ENCODE measurements at places on chromosomes 16 and 17.

GRCh38 chr17:21233581-21234347 lies 19.4 kb downstream of the NATD1 start:
- no peak for DNase-seq

GRCh38 chr16:54886078-54886477 lies 44.6 kb upstream of the IRX5 start:
- no peak for DNase-seq

DNA sequence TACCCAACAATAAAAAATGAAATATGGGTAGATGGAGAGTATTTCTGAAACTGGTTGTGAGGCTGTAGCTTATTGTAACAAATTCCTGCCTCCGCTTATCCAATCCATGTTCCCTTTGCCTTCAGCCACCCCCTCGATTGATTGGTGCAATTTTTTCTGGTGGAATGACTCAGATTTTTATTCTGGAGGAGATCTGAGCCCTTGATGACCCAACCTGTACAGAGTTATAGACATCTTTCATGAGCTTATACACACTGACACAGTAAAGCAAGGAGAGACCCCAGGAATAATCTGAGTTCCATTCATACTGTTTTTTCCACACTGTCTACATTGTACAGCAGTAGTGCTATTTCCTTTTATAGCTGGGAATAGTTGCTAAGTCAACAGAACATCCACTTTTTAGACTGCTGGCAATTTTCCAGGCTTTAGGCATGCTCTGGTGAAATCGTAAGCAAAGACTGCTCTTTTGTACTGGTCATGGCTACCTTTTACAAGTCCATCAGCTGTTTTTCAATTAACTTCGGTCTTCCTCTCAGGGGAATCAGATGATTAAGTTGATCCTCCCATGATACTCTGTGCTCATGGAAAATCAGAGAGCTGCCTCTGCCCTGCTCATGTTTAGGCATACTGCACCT lies 30.1 kb downstream of the CCL4 start:
- DNase-seq, result no peak

GRCh38 chr16:54466233-54466632 lies 179.6 kb upstream of the IRX3 start:
- DNase-seq, result no peak

DNA sequence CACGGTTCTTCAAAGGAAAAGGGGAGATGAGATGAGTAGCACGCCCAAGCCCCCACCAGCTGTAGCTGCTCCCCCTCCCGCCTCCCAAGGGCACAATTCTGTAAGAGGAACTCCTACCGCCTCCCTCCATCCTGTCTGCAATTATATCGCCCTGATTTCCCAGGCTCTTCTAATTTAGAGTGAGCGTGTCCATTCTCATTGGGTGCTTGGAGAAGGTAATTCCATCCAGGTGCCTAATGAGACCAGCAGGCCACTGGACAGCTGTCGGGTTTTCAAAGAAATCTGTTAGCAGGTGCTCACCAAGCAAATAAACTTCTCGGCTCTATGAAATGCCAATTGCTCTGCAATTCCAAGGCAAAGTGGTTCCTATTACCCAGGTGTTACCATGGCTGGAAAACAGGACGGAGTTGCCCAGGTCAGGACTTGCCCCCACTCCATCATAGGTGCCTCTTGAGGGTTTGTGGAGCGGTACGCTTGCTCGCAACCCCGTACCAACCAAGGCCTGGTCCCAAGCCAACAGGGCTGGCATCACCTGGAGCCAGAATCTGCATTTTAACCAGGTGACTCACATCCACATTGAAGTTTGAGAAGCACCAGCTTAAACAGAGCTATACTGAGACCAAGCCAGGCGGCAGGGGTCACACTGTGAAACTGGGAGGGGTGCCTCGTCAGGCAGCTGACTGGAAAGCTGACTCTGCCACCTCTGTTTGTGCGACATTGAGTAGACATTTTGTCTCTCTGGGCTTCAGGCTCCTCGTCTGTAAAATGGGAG lies 16.5 kb upstream of the MEAK7 start:
- no peak for DNase-seq

- DNase-seq, result peak; percentile 26
Observed at GRCh38 chr17:58330538-58330996, 2.0 kb upstream of the TSPOAP1 start.

DNA sequence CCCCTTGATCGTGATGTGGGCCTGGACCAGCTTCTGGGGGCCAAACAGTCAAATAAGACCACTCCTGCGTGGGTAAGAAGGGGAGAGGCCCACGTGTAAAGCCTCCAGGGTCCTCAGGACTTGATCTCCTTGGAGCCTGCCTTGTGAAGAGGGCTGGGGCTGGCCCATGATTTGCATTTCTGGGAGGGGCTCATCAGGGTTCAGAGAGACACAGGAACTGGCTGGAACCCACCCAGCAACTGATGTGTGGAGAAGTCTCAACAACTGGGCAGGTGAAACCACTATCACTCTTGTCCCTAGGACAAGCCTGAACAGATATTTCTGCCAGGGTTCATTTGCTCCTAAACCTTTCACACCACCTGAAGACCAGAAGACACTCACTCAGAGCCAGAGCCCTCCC lies 214.7 kb downstream of the ZNF423 start:
- no peak for DNase-seq

GRCh38 chr16:50632927-50633800 lies 47.9 kb downstream of the SNX20 start:
- no peak for DNase-seq

DNA sequence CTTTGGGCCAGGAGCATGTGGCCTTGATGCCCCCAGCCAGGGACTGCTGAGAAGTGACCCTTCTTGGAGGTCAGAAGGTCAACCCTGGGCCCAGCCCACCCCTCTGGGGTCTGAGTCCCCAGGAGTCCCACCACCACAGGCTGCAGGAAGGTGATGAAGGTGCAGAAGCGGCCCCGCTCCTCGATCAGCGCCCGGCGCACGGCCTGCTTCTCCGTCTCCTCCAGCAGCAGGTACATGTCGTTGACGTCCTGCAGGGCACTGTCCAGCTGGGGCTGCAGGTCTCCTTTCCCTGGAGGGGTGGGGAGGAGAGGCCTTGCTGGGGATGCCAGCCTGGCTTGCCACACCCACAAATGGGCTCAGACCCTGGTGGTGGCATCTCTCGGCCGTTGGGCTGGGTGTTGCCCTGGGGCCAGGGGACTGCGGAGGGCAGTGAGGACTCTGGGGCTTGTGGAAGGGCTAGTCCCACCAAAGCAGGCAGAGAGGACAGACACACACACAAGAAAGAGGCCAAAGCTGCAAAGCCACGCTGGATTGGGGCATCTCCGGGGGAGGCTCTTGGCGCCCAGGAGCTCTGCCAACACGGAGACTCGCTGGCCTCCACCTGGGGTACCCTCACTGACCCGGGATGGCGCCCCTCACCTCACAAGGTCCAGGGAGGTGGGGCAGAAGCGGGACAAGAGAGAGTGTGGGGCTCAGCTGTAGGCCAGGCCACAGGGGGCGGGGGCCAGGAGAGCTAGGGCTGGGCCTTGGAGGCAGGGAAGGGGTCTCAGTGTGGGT lies 7.5 kb downstream of the MTSS2 start:
- no peak for DNase-seq

DNA sequence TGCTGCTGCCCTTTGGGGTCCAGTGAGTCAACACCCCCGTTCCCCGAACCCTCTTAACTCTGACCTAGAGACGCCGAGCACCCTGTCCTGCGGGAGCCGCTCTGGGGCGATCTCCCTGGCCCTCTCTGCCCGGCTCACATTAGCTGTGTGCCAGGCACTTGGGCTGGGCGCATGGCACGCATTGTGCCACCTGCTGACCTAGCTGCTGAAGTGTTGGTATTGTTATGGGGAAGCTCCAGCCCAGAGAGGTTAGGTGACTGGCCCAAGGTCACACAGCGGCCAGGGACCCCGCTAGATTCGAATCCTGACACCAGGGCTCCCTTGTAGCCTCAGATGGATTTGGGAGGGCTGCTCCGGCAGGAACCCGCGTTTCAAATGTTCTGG lies 1.1 kb downstream of the HSD17B1 start:
- peak; percentile 18 for DNase-seq

- no peak for DNase-seq
Observed at GRCh38 chr16:58339452-58339981, 44.7 kb upstream of the PRSS54 start.

- DNase-seq, result no peak
Observed at GRCh38 chr16:86018487-86018886, 119.5 kb downstream of the IRF8 start.

DNA sequence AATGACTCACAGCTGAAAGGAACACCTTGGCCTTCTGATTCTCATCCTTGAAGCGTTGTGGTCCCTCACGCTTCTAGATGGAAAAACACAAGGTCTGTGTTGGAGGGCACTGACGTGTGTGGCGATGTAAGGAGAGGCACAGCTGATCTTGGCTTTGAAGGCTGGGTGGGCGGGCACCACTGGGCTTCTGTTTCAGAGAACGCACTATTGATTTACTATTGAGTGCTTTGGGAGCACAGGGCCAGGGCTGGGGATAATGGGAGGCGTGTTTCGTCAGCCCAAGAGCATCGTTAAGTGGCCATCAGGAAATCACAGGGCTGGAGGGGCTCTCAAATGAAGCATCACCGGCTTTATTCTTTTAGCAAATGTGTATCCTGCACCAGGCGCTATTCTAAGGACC lies 70.7 kb downstream of the CMIP start:
- DNase-seq, result no peak

- DNase-seq, result no peak
Observed at GRCh38 chr16:57614536-57614935, 13.9 kb upstream of the ADGRG1 start.

DNA sequence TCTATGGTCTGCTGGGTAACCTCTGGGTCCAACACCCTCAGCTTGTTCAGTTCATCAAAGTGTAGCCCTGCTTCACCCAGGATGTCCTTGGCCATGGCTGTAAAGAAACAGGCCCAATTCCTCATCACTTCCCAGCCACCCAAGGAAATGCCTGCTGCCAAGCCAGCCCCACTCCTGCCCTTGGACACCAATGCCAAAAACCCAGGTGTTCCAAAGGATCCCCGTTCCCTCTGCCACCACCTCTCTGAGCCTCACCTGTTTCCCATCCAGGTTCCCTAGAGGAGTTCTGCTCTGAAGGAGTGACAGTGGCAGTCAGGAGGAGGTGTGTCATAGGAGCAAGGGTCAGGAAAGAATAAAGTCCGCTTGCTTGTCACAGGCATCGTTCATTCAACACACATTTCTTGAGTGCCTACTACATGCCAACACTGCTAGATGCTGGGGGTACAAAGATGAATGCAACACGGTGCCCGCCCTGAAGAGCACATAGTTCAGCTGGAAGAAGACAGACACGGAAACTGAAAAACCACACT lies 3.3 kb downstream of the IFT20 start:
- DNase-seq, result no peak

DNA sequence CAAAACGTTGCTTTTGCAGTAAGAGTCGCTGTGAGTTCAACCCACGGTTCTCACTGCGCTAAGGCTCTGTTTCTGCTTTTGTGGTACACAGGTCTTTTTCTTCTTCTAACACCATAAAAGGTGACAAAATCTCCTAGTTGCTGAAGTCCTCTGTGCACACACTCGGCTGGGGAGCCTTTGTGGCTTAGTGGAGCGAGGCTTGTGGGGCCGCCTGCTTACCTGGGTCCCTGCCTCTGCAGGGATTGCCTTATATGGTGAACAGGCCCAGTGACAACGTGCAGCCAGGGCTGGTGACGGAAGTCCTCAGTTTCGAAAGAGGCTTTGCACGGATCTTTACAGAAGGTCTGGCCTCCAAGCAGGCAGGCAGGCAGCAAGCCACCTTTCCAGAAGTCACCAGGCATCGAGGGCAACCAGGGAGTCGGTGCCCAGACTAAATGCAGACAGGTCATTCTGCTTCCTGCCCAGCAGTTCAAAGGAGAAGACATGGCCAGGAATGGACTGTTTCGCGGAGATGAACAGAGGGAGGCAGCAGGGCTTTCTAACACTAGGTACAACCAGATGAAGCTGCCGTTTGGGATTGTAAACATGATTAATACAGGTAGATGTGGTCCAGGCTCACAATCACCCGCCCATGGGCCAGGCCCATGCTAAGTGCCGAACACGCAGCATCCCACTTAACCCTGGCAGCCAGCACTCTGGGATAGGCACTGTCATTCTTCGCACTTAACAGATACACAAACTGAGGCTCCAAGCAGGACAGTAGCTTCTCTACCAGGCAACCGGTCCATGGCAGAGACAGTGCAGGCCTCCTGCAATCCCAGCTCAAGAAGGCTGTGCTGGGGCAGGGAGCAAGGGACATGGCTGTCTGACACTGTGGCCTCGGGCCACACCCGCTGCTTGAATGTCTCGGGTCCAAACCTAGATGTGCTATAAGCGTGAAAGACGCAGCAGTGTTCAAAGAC lies 10.7 kb upstream of the MEAK7 start:
- DNase-seq, result peak; percentile 72

GRCh38 chr17:32123782-32124181 lies 18.5 kb upstream of the RHOT1 start:
- DNase-seq, result no peak

- no peak for DNase-seq
Observed at GRCh38 chr16:24988593-24989338, 26.4 kb downstream of the ARHGAP17 start.

DNA sequence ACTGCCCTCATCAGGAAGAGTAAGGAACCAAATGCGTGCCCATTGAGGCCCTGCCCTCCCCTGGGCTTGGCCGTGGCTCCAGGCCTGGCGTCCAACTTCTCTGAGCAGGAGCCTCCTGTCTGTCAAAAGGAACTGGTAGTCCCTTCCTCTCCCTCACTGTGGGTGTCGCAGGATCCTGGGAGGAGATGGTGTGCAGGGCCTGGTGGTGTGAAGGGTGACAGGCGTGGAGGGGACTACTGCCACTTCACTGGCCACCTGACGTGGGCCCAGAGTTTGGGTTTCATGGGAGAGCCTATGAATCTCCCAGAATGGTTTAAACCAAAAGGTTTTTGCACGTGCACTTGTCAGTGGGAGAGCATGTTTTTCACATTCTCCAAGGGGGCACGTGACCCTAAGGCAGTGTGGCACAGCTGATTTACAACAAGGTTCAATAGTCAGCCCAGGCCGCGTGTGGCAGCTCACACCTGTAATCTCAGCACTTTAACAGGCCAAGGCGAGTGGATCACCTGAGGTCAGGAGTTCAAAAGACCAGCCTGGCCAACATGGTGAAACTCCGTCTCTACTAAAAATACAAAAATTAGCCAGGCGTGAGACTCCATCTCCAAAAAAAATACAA lies 12.5 kb downstream of the ARL2BP start:
- DNase-seq, result no peak

DNA sequence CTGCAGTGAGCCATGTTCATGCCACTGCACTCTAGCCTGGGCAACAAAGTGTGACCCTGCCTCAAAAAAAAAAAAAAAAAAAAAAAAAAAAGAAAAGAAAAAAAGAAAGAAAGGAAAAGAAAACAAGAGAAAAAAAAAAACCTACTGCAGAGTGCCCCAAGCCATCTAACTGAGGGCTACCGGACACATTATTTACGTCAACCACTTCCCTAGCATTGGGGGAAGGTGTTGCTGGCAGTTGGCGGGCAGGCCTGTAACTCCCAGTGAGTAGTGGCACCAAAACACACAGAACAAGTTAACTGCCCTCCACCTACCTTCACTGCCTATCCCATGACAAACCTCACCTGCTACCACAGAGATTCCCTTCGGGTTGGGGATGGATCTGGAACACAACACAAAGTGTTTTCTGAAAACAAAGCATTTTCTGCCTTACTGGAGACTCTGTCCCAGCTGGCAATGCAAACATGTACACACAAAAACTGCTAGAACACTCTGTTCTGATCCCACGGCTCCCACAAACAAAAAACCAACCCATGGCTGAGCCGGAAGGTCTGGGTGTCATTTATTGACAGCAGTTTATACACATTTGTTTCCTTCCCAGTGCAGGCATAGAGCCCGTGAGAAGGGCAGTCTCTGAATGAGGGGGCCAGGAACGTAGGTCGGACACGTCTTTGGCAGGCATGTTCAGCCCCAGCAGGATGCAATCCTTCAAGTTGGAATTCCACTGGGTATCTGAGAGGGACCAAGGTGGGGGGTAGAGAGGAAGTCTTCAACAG lies 11.0 kb downstream of the PHB1 start:
- DNase-seq, result no peak
